ENCODE measurements at places on chromosomes 7 and 10.

- no peak for DNase-seq
Measured at GRCh38 chr7:25429731-25430130, 201.4 kb upstream of the NPVF start.

DNA sequence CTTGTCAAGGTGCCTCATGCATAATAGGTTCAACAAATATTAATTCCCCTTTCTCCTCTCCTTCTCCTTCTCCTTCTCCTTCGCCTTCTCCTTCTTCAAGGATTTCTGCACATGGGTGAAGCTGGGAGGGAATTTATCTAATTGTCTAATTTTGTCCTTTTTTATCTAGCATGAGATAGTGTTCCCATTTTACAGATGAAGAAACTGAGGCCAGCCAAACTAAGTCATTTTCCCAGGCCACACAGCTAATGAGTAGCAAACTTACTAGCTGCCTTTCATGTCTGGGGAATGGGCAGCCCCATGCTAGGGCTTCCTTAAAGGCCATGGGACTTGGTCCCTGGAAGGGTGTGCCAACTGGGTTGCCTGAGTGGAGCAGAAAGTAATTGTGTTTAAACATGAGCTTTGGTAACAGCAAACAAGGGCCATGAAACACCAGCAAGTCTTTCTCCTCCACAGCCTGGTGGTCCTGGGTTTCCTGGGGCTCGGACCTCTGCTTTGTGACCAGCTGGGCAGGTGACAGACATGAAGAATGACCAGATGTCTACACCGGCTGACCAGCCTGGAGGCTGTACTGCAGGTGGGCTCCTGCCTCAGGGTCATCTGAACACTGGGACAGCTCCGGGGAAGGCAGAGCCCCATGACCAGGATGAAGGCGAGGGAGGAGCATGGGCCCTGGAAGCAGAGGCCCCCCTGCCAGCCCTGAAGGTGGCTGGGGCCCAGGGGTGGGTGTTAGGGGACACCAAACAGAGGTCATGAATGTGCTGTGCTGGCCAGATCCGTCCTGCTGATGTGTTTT, 138.0 kb downstream of the PTPN20 start:
- DNase-seq, result no peak

- no peak for DNase-seq
Measured at GRCh38 chr7:156607332-156608172, 33.0 kb upstream of the RNF32 start.

- peak; percentile 6 for DNase-seq
Measured at GRCh38 chr7:13262929-13263530, 575.6 kb downstream of the ARL4A start.

DNA sequence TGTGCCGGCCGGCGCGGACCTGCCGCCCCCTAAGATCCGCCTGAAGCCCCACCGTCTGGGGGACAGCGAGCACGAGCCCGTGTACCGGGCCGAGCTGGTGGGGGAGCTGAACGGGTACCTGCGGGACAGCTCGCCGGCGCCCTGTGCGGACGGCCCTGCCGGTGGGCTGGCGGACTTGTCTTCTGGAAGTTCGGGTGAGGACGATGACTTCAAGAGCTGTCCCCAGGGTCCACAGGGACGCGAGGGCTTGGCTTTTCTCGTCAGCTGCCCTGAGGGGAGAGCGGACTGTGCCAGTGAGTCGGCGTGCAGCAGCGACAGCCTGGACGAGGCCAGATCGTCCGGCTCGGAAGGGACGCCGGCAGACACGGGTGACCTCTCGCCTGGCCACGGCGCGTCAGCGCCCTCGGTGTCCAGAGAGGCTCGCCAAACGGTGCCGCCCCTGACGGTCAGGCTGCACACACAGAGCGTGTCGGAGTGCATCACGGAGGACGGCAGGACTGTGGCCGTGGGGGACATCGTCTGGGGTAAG, 8.5 kb downstream of the PWWP2B start:
- no peak for DNase-seq

- no peak for DNase-seq
Measured at GRCh38 chr10:47012214-47012613, 101.0 kb downstream of the PTPN20 start.

DNA sequence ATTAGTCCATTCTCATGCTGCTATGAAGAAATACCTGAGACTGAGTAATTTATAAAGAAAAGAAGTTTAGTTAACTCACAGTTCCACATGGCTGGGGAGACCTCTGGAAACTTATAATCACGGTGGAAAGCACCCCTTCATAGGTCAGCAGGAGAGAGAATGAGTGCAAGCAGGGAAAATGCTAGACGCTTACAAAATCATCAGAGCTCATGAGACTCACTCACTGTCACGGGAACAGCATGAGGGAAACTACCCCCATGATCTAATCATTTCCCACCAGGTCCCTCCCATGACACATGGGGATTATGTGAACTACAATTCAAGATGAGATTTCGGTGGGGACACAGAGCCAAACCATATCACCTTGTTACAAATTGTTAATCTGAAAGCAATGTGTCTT, 15.8 kb downstream of the TAS2R39 start:
- no peak for DNase-seq

All from GM10248 (cell line).